ENCODE measurements at places on chromosomes 4 and X.

- DNase-seq, result peak; percentile 25
Observed at GRCh38 chrX:56564164-56564885, 898 bp downstream of the UBQLN2 start.

DNA sequence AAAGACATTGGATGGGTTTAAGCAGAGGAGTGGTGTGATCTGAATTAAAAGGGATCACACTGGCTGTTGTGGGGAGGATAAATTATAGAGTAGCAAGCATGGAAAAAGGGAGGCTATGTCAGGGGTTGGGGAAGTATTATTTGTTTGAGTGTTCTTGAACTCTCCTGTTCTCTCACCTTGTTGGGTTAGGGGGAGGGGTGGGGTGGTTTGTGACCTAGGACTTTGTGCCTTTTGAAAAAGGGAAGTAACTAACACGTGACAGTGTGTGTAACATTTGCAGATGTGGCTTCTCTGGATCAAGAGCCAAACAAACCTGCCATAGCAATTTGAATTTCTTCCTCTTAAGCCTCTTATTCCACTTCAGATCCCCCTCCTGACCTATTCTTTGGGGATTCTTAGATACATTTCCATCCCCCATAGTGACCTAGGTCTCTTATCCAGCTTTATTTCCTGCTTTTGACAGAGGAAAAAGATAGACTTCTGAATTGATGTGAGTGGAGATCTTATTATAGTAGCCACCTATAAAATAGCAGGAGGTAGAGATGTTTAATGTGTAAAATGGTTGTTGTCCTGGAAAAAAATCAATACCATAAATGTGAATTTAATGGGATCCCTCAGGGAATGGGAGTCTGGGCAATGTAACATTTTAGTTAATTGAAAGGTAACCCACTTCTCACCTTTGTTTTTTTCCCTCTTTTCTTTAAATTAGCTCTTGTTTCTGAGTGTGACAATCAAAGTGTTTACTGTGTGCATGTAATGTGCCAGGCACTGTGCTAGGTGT lies 120.4 kb downstream of the CT47B1 start:
- DNase-seq, result peak; percentile 7

GRCh38 chrX:150635952-150636351 lies 57.2 kb upstream of the MTMR1 start:
- peak; percentile 52 for DNase-seq

DNA sequence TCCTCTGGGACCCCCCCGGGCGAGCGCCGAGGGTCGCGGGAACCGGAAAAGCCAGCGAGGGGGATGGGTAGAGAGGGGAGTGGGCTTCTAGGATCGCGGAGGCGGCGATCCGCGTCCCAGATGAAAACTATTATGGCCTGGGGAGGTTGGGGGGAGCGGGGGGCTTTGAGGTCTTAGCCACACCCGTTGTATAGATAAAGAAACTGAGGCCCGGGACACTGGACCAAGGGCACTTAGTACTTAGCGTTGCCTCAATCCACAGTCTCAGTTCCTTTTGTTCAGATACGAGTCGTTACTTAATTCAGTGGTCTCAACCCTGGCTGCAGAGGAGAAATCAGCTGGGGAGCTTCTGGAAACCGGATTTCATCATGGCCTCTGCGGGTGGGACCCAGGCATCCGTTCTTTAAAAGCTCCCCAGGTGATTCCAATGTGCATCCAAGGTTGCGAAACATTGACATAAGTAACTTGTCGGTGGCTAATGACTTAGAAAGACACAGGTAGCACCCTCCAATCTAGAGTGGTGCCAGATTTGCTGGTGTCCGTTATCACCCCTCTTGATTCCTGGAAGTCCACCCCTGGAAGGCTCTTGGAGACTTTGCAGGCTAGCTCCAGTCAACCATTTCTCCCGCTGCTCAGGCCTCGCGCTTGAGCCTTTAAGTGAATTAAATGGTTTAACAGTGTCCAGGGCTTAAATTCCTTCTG lies 90.7 kb downstream of the GEMIN8 start:
- no peak for DNase-seq

- no peak for DNase-seq
Observed at GRCh38 chr4:153585026-153585425, 99.1 kb upstream of the TLR2 start.

DNA sequence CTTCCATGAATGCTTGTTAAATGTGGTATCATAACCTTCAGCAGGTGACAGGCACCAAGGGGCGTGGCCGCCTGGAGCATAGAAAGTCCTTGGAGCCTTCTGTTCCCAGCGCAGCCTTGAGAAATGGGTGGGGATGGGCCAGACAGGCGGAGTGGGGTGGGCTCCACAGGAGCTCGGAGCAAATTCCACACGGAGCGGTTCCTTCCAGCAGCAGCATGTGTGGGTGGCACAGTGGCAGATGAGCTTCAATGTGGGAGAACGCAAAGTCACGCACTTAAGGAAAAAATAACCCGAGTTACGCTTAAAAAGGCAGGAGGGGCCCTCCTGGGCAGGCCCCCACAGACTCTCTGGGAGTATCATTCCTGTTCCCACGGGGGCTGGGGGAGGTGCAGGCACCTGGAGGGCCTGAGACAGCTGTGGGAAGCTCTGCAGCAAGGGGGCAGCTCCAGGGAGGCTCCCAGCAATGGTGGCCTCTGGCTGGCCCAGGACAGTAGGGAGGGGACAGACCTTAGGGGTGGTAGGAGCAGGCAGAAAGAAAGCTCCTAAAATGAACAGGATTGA lies 15.3 kb downstream of the TMEM271 start:
- DNase-seq, result no peak

- DNase-seq, result no peak
Observed at GRCh38 chr4:2141022-2141761, 82.1 kb downstream of the NAT8L start.

- no peak for DNase-seq
Observed at GRCh38 chrX:28901637-28902036, 314.4 kb downstream of the IL1RAPL1 start.

DNA sequence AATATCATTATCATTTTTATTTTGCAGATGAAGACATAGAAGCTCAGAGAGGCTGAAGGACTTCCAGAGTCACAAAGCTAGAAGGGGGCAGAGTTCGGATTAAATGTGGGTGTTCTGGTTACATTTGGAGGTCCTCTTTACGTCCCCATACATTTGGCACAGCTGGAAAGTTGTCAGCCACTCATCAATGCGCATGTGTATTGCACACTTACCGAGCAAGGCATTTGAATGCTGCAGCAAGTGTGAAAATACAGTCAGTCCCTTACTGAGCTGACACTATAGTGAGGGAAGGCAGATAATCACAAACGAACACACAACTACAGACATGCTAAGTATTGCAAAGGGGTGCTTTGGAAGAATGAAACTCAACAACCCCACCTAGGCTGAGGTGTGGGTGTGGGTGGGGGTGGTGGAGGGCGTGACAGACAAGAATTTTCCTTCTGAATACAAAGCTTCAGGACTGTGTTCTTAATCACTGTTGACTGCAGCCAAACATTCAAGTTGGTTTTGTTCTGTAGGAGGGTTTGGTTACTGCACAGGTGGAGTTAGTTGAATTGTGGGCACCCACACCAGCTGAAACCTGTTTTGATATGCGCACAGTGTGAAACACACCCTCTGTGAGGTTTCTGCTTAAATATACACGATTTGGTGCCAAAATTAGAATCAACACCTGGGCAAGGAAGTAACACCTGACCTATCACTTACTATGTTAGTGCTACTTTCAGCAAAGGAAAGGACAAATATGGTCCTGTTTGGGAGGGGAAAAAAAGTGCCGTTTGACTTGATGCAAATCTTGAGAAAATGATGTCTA lies 72.4 kb downstream of the COQ2 start:
- no peak for DNase-seq

DNA sequence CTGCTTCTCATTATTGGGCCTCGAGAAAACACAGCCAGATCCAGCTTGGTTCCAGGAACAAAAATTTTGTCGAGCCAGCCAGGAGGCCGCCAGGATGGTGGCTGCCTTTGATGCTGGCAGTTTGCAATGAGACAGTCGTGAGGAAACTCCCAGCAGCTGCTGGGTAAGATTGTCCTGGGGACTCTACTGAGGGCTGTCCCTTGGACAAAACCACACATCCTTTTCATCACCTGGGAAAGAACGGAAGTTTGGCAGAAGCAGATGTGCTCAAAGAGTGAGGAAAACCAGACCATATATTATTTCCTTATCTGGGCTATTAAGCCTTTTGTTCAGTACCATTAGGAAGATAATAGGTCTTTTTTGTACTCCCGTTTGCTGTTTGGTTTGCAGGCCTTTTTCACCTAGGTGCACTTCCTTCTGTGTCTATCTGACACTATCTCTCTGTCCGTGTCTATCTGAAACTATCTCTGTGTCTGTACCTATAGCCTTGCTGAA lies 13.4 kb upstream of the PAPSS1 start:
- DNase-seq, result no peak

- DNase-seq, result no peak
Observed at GRCh38 chrX:21645431-21645830, 12.7 kb downstream of the KLHL34 start.

- no peak for DNase-seq
Observed at GRCh38 chr4:126740687-126741086, 892.1 kb upstream of the INTU start.

Measured in inflammatory macrophage treated with lipopolysaccharide for 4 hours (primary cell).